ENCODE measurements at places on chromosomes 7 and 10. TPM values are rescaled to one million over a fixed set of nuclear protein-coding genes. Genes with fewer than 3 reads are reported as not detected.

NME8 gene
- not detected for total RNA-seq

RINT1 gene
- total RNA-seq, result 14.5 TPM

PNLIPRP2 gene
- total RNA-seq, result not detected

GRCh38 chr7:148712678-148713329, 14.1 kb downstream of the CUL1 start:
- no peak for DNase-seq

DNA sequence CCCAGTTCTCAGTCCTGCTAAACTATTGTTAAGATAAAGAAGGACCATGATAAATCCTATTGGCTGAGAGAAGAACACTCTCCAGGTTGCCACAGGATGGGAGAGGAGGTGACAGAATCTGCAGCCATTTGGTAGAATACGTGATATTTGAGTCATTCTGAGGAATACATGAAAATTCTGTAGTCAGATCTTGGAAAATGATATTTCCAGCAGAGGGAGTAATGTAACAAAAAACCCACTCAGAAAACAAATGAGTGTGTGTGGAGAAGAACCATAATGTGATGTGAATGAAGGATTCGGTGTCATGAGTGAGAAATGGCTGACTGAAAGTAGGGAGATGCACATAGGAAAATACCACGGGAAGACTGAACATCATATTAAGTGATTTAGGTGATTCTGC, 128.5 kb upstream of the PFKP start:
- DNase-seq, result no peak

- no peak for DNase-seq
Observed at GRCh38 chr10:88531392-88532052, 51.6 kb downstream of the RNLS start.

DNA sequence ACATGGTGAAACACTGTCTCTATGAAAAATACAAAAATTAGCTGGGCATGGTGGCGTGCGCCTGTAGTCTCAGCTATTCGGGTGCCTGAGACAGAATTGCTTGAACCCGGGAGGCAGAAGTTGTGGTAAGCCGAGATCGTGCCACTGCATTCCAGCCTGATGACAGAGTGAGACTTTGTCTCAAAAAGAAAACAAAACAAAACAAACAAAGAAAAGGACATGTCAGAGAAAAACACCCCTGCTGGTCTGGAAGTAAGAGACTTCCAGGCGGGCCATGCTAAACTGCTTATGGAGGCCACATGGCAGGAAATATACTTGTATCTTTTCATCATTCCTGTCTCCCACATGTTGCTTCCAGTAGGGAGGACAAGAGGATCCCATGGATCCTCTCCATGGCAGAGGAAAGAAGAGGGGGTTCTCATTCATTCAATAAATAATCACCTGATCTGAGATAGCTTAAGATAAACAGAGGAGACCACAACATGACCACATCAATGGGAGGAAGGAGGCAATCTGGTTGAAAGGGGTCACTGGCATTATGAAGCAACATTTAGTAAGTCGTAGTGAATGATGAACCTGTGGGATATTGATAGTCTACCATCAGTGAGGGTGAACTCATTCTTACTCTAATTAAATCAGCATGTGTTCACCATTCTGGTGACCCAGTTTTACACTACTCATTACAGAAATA, 60.5 kb upstream of the ZNF138 start:
- no peak for DNase-seq

DNA sequence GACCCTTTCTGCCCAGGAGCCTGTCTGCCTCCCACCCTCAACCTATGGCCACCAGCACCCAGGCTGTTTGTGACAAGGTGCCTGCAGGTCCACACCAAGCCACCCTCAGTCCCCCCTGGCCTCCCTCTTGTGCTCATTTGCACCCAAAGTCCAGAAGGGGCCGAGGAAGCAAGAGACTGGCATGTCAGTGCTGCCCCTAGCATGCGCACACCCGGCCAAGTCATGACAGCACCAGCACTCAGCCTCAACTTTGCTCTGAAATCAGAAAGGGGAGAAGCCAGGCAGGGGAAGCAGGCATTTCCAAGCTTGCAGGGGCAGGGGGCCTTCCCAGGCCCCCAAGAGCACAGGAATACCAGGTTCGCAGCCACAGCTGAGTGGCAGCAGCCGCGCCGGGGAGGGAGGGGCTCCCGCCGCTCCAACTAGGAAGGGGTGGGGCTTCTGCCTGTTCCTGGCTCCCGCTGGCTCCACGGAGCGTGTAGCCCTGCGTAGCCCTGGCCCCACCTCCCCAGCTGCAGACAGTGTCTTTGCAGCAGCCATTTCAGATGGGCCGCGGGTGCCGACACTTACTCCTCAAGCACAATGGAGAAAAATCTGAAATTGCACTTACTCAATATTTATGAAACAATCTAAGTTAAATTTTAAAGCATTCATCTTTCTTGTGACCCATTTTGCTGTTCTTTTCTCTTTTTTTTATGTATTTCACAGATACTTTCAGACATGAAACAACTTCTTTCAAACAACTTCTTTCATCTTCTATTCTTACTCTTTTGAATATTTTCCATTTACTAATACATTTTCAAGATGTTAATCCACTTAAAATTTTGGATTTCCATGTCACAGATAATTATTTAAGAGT, 54.9 kb upstream of the ABCB5 start:
- DNase-seq, result peak; percentile 19

GRCh38 chr10:43295436-43295835, 28.6 kb upstream of the RASGEF1A start:
- no peak for DNase-seq

DNA sequence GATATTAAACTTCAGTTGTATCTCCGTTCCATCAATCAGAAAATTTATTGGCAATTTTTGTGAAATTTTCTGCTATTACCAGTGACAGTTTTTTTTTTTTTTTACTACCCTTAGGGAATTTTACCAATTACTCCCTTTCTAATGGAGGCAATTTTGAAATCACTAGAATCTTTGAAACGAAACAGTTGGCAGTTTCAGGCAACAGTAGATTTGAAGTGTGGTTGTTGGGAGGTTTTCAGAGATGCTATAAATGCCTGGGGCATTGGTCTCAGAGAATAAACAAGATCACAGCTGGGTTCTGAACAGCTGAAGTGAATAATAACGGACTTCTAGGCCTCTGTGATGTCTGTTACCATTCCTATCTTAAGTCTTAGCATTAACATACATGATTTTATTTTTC, 535.9 kb upstream of the POT1 start:
- no peak for DNase-seq

DNA sequence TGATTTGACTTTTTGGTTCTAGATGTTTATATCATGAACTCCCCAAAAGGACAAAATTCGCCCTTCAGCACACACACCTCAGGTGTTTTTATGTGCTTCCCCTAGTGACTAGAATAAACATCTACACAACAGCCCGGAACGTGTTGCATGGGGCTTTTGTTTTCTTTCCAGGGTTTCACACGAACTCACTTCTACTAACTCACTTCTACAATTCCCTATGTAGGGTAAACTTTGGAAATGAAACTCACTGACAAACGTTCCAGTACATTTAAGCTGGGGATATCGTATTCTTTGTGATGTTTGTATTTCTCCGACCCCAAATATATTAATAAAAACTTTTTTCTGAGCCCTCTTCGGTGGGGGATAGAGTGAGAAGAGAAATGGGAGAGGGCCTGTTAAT, 1.4 kb downstream of the TRA2A start:
- DNase-seq, result no peak

Data from left ventricle myocardium superior (tissue), 1 donor.